ENCODE measurements at places on chromosomes 13 and 19. TPM values are rescaled to one million over a fixed set of nuclear protein-coding genes. Genes with fewer than 3 reads are reported as not detected.

The KLK14 gene
- not detected for total RNA-seq

The NOVA2 gene
- 21.2 TPM for total RNA-seq

The CACNA1A gene
- 0.26 TPM for total RNA-seq

The FGF22 gene
- 0.52 TPM for total RNA-seq

The SRRM5 gene
- total RNA-seq: 0.29 TPM

The KL gene
- 12.5 TPM for total RNA-seq

The SUPT20H gene
- total RNA-seq: 60.3 TPM

The ZNF784 gene
- 9.7 TPM for total RNA-seq

The FCAR gene
- 3.2 TPM for total RNA-seq

The TUBGCP3 gene
- 33.9 TPM for total RNA-seq

The OR7D2 gene
- 0.52 TPM for total RNA-seq

The KLF1 gene
- not detected for total RNA-seq

The TMEM272 gene
- not detected for total RNA-seq

The PTH2 gene
- not detected for total RNA-seq

The CEACAM19 gene
- total RNA-seq: 7.6 TPM

The PHF11 gene
- 57.7 TPM for total RNA-seq

The UNC13A gene
- total RNA-seq: 0.41 TPM

The OR4F17 gene
- total RNA-seq: not detected

The ZIM2 gene
- not detected for total RNA-seq

The NLRP4 gene
- total RNA-seq: not detected

The TEX30 gene
- total RNA-seq: 5.8 TPM

The GRIN3B gene
- not detected for total RNA-seq

The SLITRK6 gene
- 0.78 TPM for total RNA-seq

The CFAP97D2 gene
- not detected for total RNA-seq

The PEG3 gene
- total RNA-seq: 5.7 TPM

The ZNF221 gene
- total RNA-seq: 3.9 TPM

The SIGLEC5 gene
- total RNA-seq: 0.90 TPM

The NOP53 gene
- total RNA-seq: 260 TPM

The C5AR2 gene
- total RNA-seq: 3.5 TPM

The FAM124A gene
- 3.9 TPM for total RNA-seq

The ZNF579 gene
- total RNA-seq: 15.7 TPM

The CCL25 gene
- total RNA-seq: not detected

The MAST1 gene
- total RNA-seq: not detected

The SPATA13 gene
- 34.4 TPM for total RNA-seq

The ZSCAN4 gene
- not detected for total RNA-seq

The LYPD5 gene
- 3.6 TPM for total RNA-seq
